ENCODE measurements at places on chromosomes 5 and 9.
A peak's percentile ranks its signal among the peaks of the same experiment; 100 is the strongest.

DNA sequence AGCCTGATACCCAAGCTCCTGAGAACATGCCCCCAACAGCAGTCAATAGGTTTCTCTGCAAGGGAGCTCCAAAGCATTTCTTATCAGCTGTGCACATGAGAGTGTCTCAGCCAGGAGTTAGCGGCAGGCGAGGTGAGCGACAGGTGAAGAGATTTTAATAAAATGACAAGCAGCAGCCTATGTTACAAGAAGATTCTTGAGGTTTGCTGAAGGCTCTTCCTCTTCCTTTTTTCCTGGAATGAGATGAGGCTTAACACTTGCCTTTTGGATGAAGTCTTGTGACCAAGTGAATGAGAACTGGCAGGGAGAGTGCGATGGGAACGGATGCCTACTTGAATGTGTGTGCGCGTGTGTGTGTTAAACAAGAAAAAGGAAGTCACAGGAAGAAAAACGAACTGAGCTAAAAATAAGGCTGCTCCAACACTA is 76.1 kb downstream of the SHB start:
- DNase-seq, result no peak

DNA sequence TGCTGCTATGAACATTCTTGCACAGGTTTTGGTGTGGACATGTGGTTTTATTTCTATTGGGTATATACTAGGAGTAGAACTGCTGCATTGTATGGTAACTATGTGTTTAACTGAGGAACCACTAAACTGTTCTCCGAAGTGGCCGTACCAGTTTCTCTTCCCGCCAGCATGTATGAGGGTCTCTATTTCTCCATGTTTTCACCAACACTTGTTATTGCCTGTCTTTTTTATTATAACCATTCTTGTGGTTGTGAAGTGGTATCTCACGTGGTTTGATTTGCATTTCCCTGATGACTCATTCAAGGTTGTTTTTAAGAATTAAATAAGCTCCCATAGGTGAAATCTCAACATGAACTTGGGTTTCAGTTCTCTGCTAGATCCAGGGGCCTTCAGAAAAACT is 19.4 kb downstream of the PDE8B start:
- DNase-seq, result no peak

GRCh38 chr9:111712369-111712768 is 51.0 kb downstream of the GNG10 start:
- no peak for DNase-seq

- no peak for DNase-seq
These were observed 248.8 kb downstream of the MCTP1 start for GRCh38 chr5:95035891-95036685.

- peak; percentile 65 for DNase-seq
These were observed 26.2 kb upstream of the HSPA9 start for GRCh38 chr5:138601444-138601843.

DNA sequence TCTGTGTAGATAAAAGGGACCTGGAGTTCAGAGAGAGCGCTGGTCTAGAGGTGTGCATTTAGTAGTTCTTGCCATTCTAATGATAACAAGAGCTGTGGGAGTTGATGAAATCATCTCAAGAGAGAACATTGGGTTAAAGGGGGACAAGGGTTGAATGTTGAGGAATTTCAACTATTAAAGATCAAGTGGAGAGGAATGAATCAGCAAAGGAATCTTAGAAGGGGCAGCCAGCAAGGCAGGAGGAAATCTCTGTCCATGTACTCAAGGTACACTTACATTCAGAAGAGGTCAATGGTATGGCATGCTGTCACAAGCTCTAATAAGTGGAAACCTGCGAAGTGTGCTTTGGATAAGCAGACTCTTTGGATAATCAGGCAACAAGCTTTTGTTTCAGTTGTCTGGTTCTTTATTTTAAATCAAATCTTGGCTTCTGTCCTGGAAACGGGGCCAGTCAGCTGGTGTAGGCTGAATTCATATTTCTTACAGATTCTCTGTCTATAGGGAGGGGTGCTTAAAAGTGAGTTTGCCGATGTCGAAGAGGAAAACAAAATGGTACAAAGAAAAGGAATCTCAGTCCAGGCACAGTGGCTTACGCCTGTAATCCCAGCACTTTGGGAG is 320.5 kb upstream of the CD180 start:
- DNase-seq, result peak; percentile 63

DNA sequence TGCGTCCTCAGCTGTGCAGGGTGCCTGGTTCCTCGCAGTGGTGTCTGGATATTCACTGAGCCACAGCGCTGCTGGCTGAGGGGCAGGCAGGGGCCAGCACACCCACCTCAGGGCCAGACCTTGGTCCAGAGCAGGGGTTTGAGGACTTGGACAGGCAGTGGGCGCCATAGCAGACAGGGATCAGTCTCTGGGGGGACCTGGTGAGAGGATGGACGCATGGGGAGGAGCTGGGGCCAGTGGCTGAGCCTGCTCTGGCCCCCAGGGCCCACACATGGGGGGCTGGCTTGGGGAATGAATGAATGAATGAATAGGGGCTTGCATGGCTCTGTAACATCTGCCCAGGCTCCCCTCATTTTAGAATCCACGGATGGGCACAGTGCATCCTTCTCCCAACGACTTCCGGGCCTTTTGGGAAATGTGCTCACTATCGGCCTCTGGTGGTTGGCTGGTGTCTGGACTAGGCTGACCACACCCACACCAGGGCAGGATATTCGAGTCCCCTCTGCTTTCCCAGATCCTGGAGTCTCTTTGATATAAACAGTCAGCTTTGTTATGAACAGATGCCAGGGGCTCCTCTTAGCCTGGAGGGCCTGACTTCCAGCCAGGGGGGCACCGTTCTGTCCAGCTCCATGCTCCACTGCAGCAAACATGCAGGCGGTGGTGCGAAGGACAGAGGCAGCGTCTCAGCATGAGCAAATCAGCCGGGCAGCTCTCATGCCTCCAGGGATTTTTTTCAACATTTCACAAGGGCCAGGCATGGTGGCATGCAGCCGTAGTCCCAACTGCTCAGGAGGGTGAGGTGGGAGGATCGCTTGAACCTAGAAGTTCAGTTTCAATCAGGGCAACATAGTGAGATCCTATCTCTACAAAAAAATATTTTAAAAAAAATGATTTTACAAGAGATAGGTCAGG is 62.6 kb downstream of the NEK6 start:
- DNase-seq, result peak; percentile 55

GRCh38 chr5:111498346-111498745 is 14.0 kb downstream of the STARD4 start:
- DNase-seq, result no peak

- DNase-seq, result no peak
These were observed 3.4 kb downstream of the KIAA1958 start for GRCh38 chr9:112489876-112490666.

DNA sequence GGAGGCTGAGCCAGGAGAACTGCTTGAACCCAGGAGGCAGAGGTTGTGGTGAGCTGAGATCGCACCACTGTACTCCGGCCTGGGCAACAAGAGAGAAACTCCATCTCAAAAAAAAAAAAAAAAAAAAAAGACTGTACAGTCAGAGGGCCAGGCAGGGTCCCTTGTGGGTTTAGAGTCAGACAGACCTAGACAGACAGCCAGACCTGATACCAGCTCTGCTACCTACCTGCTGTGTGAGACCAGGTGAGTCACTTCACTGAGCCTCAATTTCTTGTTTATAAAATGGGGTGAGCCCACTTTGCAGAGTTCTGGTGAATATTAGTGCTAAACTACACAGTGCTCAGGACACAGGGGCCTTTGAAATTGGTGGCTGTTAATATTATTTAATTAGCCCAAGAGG is 19.7 kb downstream of the TRIM14 start:
- DNase-seq, result no peak

GRCh38 chr5:132099905-132100304 is 26.3 kb downstream of the CSF2 start:
- DNase-seq, result no peak

GRCh38 chr5:177134697-177135225 is 1.2 kb downstream of the NSD1 start:
- DNase-seq, result no peak

GRCh38 chr5:74313896-74314295 is 326.6 kb downstream of the ENC1 start:
- DNase-seq, result no peak

- no peak for DNase-seq
These were observed 76.6 kb upstream of the NR4A3 start for GRCh38 chr9:99745085-99745484.

GRCh38 chr9:3955305-3955687 is 344.6 kb downstream of the GLIS3 start:
- no peak for DNase-seq

DNA sequence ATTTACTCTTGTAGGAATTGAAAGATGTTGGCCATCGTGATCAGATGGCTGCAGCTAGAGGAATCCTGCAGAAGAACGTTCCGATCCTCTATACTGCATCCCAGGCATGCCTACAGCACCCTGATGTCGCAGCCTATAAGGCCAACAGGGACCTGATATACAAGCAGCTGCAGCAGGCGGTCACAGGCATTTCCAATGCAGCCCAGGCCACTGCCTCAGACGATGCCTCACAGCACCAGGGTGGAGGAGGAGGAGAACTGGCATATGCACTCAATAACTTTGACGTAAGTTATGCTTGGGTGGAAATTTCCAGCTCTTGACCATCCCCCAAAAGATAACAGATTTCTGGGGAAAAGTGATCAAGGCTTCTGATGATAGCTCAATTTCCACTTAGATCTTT is 50.6 kb downstream of the LRRTM2 start:
- DNase-seq, result peak; percentile 30

DNA sequence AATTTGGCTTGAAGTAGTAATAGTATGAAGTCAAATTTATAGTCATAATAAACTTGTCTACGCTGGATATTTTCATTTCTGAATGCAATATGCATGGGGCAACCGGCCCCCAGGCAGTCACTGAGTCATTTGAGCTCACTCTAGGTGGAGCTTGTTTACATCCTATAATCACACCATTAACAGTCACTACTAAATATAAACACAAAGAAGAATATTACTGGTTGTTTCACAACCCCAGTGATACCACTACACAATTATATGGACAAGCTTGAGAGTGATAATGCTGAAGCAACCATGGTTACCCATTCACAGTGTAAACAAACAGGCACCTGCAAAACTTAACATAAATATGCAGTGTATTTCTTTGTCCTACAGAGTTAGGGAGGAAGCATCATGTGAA is 68.7 kb downstream of the MARCHF3 start:
- no peak for DNase-seq

GRCh38 chr9:33311953-33312352 is 21.6 kb downstream of the NFX1 start:
- DNase-seq, result peak; percentile 15

DNA sequence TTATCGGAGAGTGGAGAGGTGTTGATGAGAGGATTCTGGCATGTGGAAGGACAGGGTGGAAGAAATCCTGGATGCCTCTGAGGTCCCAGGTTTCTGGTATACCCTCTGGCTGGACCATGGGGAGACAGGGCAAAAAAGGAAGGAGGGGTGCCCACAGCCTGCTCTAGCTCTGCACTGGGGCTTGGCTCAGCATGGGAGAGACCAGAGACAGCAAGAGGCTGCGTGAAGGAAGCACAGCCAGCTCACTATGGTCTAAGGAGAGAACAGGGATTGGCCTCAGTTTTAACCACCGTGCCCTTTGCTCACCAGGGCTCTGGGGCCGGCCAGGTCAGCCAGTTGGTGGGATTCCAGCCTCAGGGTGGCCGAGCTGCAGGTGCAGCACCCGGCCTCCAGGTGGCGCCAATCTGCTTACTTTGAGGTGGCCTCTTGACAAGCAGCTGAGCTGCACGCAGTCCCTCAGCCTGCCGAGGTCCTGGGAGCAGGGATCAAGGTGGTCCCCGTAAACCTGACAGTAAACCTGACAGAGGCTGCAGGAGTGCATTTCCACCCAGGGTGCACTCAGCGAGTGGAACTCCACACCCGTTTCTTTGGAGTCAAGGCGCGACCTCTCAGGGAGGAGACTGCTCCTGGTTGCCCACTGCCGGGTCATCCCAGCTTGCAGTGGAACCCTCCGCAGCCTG is 25.0 kb upstream of the SPTLC1 start:
- peak; percentile 66 for DNase-seq

DNA sequence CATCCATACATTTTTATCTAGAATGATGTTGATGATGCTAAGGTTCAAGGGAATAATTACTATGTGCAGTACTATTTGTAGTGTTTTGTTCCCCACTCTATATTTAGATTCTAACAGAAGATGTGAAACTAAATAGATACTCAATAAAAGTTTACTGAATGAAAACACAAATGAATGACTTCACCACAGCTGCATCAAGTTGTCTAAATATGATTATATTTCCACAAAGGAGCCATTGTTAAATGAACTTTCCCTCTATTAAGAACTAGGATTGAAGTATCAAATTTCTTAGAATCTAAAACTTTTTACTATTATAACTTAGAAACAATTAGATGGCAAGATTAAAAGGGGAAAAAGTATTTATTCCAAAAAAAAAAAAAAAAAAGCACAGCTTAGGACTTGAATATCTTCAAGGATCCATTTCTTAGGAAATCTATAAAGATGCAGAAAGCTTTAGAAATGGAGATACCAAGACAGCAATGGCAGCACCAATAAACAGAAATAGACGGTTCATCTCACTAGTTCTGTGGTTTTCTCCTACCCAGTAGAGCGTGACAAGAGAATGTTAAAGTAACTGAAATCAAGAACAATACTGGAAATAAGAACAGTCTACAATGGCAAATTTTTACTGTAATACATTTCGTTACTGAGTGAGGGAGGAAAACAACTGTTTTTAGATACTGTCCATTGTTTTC is 347.6 kb downstream of the EBF1 start:
- no peak for DNase-seq

- DNase-seq, result peak; percentile 82
These were observed 7.2 kb upstream of the ABLIM3 start for GRCh38 chr5:149133795-149134777.

DNA sequence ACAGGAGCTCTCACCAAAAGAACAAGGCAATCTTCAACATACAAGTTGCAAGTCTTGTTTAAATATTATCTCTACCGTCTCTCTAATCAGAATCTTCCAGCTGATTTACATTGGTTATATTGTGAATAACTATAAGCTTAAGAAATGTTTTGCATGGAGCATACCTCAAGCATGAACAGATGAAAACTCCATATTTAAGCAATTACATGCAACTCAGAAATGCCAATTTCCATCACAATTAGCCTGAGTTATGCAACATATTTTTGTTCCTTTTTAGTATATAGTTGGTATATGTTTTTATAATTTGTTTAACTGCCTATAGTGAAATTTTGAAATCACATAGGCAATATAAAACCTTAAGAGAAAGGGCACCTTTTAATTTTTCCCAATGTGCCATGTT is 142.5 kb downstream of the DENND1A start:
- DNase-seq, result no peak

DNA sequence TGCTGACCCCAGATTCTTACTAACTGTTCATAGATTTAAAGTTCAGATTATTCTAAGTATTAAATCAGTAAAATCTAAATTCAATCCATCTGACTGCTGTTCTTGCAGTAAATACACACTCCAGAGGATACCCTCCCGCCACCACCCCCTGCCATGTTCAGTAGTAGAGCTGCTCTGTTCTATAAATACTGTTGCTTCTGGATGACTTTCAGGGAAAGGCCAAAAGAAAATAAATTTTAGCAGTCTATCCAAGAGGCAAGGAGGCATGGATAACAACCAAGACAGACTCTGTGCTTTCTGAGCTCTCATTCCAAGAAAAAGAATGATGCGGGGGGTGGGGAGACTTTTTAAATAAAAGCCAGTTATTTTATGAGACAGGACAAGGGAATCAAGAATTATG is 115.1 kb downstream of the ADAMTS6 start:
- no peak for DNase-seq

Measured in brain microvascular endothelial cell (primary cell).